Progenitor cell of endocrine pancreas (in vitro differentiated cells): ENCODE measurements at places on chromosomes 16 and 17. TPM values are rescaled to one million over a fixed set of nuclear protein-coding genes. Genes with fewer than 3 reads are reported as not detected.

- DNase-seq: no peak
Observed at GRCh38 chr17:19392303-19392702, 5.3 kb upstream of the MFAP4 start.

GRCh38 chr16:59179446-59180082 is 445.4 kb upstream of the GOT2 start:
- no peak for DNase-seq

DNA sequence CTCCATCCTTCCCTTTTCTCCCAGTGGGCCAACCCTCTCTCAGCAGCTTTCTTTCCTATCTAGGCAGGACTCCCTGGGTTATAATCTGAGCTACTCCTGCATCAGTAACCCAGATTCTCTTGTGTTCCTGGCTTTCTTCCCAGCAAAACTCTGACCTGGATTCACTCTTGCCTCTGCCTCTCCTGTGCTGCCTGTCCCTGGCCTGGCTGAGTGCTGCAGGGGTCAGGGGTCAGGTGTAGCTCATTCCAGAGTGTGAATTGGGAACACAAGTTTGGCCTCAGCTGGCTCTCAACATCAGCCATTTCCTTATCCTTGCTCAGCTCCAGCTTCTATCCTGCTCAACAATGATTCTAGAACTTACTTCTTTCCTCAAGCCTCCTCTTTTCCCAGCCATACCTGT is 2.5 kb upstream of the ST6GALNAC2 start:
- no peak for DNase-seq

- no peak for DNase-seq
Observed at GRCh38 chr16:30340621-30341020, 14.5 kb downstream of the CD2BP2 start.

Gene CLEC16A
- 32.6 and 34.3 TPM in 2 replicates for total RNA-seq

GRCh38 chr17:56305007-56305406 is 151.7 kb downstream of the ANKFN1 start:
- DNase-seq: no peak

DNA sequence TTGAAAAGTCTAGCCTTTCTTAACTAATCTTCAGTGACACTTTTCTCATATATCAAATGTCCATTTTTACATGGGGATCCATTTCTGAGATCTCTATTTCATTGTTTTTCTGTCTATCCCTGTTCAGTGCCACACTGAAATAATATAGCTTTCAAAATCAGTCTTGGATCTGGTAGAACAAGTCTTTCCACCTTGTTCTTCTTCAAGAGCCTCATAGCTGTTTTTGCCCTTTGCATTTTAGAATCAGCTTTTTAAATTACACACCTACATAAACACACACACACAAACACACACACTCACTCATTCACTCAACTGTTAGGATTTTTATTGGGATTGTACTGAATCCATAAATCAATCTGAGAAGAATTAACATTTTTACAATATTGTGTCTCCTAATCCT is 19.2 kb downstream of the GSDMB start:
- no peak for DNase-seq

DNA sequence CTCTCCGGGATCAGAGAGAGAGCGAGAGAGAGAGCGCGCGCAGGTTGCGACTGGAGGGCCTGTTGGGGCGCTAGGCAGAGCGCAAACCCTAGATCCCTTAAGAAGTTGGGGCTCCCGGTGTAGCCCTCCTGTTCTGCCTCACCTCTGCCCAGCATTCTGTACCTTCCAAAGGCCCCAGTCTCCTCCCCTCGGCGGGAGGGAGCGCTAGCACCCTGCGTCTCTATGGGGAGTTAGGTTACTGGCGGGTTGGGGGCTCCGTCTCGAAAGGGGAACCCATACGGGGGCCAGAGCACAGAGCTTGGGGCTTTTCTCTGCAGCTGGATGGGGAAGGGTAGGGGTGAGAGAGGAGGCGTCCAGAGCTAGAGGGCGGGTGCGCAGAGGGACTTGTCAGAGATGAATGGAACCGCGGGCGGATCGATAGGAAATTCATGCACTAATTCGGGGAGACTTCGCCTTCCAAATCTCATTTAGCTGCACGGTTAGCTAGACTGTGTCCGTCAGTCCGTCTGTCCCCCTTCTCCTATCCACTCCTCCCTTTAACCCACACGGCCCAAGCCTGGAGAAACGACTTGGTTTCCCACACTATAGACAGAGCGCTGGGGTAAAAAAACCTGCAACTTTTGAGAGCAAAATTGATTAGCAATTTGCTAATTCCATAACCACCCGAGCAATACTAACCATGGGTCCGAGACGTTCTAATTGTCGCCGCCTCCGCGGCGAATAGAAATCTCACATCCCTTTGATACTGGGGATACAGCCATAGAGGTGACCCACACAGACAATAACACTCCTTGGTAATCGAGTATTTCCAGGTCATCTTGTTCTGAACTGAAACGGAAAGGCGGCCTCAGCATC is 693 bp upstream of the HOXB4 start:
- no peak for DNase-seq

Gene PPL
- 62.7 and 64.1 TPM in 2 replicates for total RNA-seq

Gene EPOP
- 8.2 and 10.0 TPM in 2 replicates for total RNA-seq

Gene CDH5
- total RNA-seq: 0.36 TPM in 1 of 2 replicates, not detected in the other

DNA sequence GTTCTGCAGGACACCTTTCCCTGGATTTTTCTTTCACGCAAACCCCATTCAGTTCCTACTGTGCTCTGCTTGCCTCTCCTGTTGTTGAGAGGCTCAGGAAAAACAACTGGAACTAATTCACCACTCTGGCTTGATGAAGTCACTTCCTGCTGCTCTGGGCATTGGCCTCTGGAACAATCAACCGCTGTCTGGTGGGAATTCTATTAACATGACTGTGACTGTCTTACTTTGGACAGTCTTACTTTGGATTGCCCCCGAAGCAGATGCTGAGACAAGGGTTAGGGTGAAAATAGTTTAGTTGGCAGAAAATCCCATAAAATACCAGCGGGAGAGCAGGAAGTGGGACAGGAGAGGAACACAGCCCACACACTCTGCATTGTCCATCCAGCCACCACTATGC is 90.0 kb upstream of the HSBP1 start:
- no peak for DNase-seq

GRCh38 chr16:80775450-80775849 is 28.9 kb downstream of the CDYL2 start:
- no peak for DNase-seq

- DNase-seq: no peak
Observed at GRCh38 chr16:24357511-24357910, 101.4 kb downstream of the CACNG3 start.

Gene NPW
- 5.0 and 5.3 TPM in 2 replicates for total RNA-seq

- no peak for DNase-seq
Observed at GRCh38 chr16:21566891-21567414, 32.4 kb upstream of the METTL9 start.

DNA sequence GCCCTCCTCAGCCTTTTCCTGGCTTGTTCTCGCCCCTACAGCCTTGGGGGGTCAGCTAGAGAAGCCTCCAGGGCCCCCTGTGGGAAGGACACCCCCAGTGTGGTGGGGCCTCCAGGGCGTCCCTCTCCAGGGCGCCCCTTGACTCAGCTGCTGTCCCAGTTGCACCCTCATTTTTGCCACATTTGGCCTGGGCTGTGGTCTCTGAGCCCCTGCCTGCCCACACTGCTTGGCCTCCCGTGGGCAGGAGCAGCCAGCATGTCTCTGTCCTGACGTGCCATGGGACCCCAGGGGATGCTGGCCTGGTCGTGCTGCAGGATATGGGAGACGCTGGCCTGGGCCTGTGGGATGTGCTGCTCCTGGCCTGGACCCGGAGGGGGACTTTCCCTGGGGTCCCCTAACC is 5.0 kb downstream of the CHTF18 start:
- no peak for DNase-seq

- DNase-seq: no peak
Observed at GRCh38 chr16:83804366-83804765, 3.4 kb upstream of the HSBP1 start.

Gene RDM1
- total RNA-seq: 4.2 and 4.8 TPM in 2 replicates
